Amygdala (tissue), 56 donors: ENCODE measurements at places on chromosomes 12 and 14.

DNA sequence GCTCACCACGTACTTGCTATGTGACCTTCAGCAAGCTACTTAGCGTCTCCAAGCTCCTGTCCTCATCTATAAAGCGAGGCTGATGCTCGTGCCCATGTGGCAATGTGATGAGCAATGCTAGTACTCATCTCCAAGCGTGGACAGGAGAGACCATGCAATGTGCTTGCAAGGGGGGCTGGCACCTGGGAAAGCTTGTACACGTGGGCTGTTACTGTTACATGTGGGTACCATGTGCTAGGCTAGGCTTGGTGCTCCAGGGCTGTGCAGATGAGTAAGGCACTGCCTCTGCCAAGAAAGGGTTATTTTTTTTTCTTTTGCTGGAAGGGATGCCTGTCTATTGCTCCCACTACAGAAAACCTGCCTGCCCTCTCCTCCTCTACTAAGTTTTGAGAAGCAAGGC, 46.6 kb downstream of the TSPAN11 start:
- DNase-seq, result no peak

GRCh38 chr14:74400031-74400685, 25.9 kb downstream of the SYNDIG1L start:
- DNase-seq, result no peak

- DNase-seq, result no peak
These were observed 46.1 kb upstream of the PTPRO start for GRCh38 chr12:15276088-15276698.

DNA sequence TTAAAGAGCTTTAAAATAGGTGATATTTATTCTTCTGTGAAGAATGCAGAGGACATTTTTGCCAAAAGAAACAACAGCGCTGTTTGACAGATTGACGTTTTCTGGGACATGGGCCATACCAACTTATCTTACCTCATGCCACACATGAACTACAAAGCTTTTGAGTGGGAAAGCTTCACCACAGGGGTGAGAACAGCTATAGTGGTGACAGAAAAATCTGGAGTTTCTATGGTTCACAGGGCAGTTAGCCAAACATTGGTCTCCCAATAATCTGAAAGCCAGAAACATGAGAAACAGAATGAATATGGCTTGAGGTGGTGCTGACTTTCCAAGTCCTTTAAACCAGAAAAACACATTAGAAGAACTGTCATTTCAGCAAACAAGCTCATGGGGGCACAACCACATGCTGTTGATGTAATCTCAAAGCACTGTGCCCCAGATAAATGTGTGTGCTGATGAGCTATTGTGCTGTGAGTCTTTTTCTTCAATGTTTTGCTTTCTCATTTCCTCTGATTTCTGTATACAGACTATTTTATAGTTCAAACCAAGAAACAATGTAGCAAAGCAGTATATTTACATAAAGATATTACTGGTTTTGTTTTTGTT, 905.4 kb downstream of the SLC16A7 start:
- DNase-seq, result no peak

- no peak for DNase-seq
These were observed 30.0 kb downstream of the GALNT4 start for GRCh38 chr12:89494411-89495231.

DNA sequence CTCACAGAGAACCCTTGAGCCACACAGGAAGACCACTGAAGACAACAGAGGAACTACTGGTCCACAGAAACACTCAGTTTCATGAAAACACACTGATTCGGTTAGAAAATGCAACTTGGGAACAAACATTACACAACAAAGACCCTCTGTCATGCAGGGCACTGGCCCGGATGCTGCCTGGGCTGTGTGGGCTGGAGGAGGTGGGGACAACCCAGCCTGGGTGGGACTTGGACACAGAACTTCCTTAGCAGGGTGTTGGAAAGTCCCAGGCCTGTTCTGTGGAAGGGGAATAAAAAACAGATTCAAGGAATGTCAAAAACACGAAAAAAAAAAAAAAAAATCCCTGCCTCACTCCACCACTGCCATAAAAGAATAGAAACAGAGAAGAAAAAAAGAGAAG, 181.0 kb downstream of the MON2 start:
- DNase-seq, result peak; percentile 13

DNA sequence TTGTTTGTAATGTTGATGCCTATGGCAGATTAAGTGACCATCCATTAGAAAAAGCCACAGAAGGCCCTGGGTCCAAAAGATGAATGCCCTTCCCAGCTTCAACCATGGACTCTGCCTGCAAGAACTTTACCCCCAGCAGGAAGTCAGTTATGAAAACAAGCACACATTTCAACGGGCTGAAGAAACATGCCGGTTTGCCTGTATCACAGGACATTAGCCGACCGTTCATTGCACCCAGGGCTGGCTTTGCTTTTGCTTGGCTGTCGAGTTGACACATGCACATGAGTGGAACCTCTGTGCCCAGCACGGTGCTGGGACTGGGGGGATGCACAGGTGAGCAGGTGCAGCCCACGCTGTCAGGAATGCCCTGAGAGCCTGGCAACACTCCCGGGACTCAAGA, 1087.0 kb downstream of the BCL11B start:
- no peak for DNase-seq
